Spinal cord (tissue), 10 donors: ENCODE measurements at places on chromosomes 11 and 22. TPM values are rescaled to one million over a fixed set of nuclear protein-coding genes. Genes with fewer than 3 reads are reported as not detected.

- peaks cover 9% of the 10 kb centered on the region for H3K36me3 ChIP-seq
- no peaks in the 10 kb centered on the region for H3K27me3 ChIP-seq
- H3K4me1 ChIP-seq: peaks cover 23% of the 10 kb centered on the region
- H3K4me3 ChIP-seq: no peak overlapping the region
- no peak for DNase-seq
- no peak overlapping the region for H3K27ac ChIP-seq
Observed at GRCh38 chr11:44760917-44761550, 34.3 kb downstream of the TSPAN18 start.

Gene GRM5
- 19.7 TPM for total RNA-seq

- no peaks in the 10 kb centered on the region for H3K27me3 ChIP-seq
- H3K4me3 ChIP-seq: no peak overlapping the region
- H3K27ac ChIP-seq: no peak overlapping the region
- no peak for DNase-seq
- H3K4me1 ChIP-seq: no peaks in the 10 kb centered on the region
- no peaks in the 10 kb centered on the region for H3K36me3 ChIP-seq
Observed at GRCh38 chr11:118672846-118673245, 6.6 kb downstream of the TREH start.

Gene GAL3ST1
- 10.3 TPM for total RNA-seq

Gene LIF
- total RNA-seq: 0.61 TPM

GRCh38 chr22:17672417-17672991 is 33.9 kb downstream of the BCL2L13 start:
- no peak for DNase-seq
- H3K27ac ChIP-seq: no peak overlapping the region
- H3K27me3 ChIP-seq: no peaks in the 10 kb centered on the region
- H3K4me1 ChIP-seq: no peaks in the 10 kb centered on the region

GRCh38 chr22:31838917-31839316 is 85.1 kb downstream of the DEPDC5 start:
- no peaks in the 10 kb centered on the region for H3K27me3 ChIP-seq
- H3K27ac ChIP-seq: no peak overlapping the region
- peaks cover 9% of the 10 kb centered on the region for H3K4me1 ChIP-seq
- no peak overlapping the region for H3K4me3 ChIP-seq
